Stimulated activated memory B cell treated with anti-CD40 and anti-IgM and Interleukin-4, amounts not matched to agents 10 μg/mL and 1 μg/mL and 100 μg/mL, for 72 hours (primary cell): ENCODE measurements at places on chromosomes 2 and 18.
A peak's percentile ranks its signal among the peaks of the same experiment; 100 is the strongest.

GRCh38 chr2:69742322-69742952 lies 503 bp downstream of the ANXA4 start:
- peak; percentile 35 for ATAC-seq

DNA sequence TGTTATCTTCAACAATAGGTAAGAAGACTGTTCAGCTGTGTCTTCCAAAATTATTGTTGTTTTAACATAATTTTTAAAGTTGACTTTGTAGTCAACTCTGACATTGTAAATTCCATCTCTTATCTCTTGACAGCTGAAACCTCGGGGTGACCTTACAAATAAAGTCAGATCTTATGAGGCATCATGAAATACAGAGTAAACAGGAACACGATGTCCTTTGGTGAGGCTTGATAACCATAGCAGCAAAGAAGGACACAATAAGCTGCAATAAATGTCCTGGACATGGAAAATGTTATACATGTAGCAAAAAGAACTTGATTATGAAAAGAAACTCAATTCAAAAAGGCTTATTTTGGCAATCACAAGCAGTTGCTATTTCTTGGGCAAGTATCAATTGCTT lies 618.9 kb upstream of the SLC39A10 start:
- no peak for ATAC-seq

DNA sequence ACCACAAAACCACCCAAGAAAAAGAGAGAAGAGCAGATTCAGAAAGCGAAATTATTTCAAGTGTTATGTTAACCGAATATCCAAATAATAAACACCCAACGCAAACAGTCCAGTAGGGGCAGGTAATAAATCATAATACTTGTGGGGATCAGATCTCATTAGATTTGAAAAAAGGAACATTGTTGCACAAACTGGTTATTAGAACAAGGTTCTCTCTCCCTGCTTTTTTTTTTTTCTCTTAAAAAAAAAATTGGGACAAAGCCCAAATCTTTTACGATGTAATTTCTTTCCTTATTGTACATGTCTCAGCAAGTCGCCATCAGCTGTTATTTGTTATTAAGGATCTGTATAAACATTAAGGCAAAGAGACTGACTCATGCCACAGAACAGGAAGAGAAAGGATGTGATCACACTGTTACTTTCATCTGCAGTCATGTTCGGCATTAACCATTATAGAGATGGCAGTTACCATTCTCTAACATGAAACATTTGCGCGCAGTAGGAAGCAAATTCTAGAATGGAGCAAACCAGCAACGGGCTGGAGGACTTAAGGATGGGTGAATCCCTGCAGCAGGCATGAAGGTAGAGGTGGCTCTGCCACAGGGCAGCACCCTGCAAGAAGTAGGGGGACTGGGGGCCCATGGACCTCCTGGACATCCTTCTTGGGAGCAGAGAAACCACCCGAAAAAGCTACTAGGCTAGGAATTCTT lies 42.0 kb downstream of the EPHA4 start:
- peak; percentile 46 for ATAC-seq

DNA sequence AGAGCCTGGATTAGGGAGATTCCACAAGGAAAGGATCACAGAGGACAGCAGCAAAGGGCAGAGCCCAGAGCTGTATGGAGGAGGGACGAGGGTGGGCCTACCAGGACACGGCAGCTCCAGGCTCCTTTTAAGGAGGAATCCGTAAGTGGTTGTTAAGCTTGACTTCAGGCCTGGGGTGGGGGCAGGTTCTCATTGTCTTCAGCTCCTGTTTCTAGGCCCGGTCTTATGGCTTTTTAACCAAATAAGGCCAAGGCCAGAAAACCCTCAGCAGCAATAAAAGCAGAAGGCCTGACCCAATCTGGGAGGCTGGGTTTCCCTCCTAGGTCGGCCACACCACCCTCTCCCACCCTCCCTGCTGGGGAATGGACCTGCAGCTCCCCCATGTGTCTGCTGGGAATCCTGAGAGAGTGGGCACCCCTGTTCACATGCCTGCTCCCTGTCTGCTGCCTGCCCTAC lies 111.2 kb downstream of the PLB1 start:
- no peak for ATAC-seq

GRCh38 chr18:47915229-47915628 lies 15.2 kb downstream of the SMAD2 start:
- no peak for ATAC-seq

GRCh38 chr2:10752236-10752635 lies 30.8 kb downstream of the ATP6V1C2 start:
- no peak for ATAC-seq

DNA sequence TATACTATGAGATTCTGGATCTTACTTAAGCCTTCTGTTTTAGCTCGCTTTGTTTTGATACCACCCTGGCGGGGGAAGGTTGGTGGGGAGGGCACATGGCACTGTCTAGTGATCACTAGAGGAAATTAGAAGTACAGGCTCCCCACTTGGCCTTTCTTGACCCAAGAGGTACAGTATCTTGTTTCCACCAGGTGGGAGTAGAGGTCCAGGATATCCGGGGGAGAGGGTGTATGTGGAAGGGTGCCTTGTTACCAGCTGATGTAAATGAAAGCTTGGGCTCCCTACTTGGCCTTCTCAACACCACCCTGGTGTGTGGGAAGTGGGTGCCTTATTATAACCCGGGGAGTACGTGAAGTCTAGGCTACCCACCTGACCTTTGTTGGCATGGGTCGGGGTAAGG lies 7.5 kb downstream of the GALNT1 start:
- ATAC-seq = peak; percentile 78

DNA sequence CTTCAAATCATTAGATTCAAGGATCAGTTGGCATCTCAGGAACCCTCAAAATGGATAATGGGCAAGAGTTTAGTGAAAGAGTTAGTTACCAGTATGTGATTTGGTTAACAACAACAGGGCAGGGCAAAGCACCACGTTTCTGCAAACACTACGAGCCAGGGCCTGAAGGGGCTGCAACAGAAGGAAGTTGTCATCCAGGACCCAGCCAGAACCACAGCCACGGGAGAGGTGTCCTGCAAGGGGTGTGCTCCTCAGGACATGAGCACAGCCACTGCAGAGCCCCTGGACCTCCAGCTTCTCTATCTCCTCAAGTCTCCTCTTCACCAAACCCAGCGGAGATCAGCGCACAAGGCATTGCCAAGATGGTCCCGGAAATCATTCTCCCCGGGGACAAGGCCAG lies 173.3 kb upstream of the PIEZO2 start:
- no peak for ATAC-seq

GRCh38 chr18:12165038-12165768 lies 71.6 kb downstream of the ANKRD62 start:
- ATAC-seq = no peak
